Spleen (tissue), 13 donors: ENCODE measurements at places on chromosomes 12 and 14.

DNA sequence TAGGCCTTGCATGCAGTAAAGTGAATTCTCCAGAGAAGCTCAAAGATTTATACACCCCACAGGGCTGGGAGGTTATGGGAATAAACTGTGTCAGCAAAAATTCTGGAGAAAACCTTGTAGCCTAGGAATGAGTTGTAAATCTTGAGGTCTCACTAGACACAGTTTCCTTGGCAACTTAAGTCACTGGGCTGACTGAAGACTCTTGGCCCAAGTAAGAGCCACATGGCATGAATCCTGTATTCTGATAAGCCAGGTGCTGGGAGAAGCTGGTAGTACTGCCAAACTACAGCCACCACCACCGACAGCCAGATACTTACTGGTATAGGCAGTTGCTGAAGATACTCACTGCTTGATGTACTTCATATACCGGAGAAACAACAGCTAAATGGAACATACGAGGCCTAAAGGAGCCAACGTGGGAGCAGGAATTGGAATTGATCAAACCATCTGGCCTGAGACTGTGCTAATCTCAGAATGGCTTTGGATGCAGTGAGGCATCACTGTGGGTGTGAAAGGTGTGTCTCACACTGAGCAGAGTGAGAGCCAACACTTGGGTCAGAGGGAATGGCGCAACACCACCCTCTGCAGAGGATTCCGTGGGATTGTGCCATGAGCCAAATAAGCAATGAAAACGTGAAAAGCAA, 102.8 kb upstream of the TMCC3 start:
- no peak for DNase-seq

- DNase-seq: no peak
These were observed 59.7 kb upstream of the ARID2 start for GRCh38 chr12:45669792-45670191.

DNA sequence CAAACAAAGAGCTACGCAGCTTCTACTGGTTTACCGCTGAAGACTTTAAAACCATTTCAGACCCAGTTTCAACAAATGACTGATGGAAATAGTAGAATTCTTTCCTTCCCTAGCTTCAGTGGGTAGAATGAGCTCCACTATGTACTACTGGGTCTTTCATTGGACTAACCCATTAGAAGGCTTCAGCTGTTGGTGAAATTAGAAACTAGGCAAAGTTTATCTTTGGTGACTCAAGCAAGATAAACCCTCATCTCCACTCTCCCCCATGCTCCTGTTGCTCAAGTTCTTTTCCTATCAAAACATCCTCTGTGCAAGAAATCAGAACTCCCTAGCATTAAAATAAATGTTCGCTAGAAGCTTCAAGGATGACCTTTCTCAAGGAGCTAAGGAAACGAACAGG, 159.2 kb downstream of the PAWR start:
- no peak for DNase-seq

GRCh38 chr12:131464081-131464480, 246.8 kb upstream of the SFSWAP start:
- no peak for DNase-seq

GRCh38 chr12:111093428-111094142, 173.2 kb upstream of the MYL2 start:
- peak; percentile 77 for DNase-seq

DNA sequence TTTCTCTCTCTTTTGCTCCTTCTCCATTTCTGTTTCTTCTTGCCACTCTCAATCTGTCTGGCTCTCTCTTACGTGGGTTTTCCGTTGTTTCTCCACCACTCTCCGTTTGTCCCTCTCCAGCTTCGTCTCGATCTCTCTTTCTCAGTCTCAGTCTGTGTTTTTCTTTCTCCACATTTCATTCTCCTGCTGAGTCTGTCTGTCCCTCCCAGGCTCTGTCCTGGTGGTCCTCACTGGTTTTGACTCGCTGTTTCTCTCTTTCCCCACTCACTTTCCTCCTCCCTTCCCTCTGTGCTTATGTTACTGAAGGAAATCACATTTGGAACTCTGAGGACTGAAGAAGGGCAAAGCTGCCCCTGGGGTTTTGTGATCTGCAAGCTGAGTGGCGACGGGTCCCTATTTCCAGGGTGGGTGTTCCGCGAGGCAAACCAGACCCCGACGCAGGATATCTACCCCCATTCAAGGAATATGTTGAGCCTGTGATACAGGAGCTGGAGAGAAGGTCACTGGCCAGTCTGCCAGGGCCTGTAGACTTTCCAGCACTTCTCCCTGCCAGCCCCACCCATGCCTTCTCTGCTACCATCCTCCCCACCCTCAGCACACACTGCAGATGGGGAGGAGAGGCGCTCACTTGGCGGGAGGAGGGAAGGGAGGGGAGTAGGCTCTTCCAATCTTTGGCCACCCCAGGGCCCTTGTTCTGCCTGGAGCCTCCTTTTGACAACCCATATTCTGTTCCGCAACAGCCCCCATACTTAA, 102.7 kb upstream of the MAP1LC3B2 start:
- peak; percentile 48 for DNase-seq

DNA sequence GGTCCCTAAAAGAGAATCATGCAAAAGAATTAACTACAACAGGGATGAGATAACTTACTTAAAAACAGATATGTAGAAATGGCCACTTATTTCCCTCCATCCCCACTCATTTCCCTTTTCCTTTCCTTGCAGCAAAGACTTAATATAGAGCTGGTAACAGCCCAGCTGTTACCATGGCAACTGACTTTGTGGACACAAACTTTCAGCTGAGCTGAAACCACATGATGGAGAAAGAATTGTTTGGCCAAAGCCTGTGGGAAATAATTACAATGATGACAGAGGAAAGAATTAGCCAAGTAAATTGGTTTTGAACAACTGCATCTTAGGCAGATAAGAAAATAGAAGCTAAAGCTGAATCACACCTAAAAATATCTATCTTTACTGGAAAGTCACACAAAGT, 364.9 kb downstream of the GALC start:
- DNase-seq: no peak

DNA sequence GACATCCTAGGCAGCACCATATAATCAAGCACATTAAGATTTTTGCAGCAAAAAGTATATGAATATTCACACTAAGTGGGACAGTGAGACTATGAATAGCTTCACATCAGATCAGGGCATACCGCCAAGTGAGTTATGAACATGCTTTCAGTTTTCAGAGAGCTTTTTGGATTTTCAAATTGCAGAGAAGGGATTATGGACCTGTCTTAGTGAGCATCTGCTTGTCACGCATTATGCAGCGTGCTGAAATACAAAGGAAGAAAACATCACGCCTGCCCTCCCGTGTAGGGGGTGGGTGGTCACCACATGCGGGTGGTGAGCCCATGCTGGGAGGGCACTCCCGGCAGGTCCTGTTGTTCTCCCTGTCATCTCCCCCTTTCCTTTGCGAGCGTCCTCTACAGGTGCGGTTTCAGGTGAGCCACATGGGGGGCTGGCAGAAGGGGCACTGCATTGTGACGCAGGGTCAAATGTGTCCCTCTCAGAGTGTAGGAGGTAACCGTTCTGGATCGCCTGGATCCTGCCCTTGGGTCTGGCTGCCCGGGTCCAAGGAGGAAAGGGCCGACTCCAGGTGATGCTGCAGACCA, 42.6 kb downstream of the TRAF3 start:
- DNase-seq: no peak
